ENCODE measurements at places on chromosomes 3 and 15.

DNA sequence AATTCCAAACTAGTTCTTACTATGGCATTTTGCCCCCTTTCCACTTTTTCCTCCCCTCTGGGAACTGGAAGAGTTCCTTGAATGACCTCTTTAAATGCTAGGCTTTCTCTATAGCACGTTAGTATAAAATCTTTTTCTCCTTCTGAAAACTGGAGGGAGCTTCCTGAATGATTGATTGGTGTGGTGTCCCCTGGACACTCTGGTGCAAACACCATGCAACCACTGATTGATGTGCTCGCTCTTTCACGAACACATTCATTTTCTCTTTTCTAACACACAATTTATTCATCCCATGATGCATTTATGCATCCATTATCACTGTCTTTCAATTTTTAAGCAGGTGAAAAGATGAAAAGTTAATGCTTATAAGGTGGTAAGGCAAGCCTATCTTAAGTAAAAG lies 159.1 kb upstream of the NANOGP8 start:
- DNase-seq = no peak

DNA sequence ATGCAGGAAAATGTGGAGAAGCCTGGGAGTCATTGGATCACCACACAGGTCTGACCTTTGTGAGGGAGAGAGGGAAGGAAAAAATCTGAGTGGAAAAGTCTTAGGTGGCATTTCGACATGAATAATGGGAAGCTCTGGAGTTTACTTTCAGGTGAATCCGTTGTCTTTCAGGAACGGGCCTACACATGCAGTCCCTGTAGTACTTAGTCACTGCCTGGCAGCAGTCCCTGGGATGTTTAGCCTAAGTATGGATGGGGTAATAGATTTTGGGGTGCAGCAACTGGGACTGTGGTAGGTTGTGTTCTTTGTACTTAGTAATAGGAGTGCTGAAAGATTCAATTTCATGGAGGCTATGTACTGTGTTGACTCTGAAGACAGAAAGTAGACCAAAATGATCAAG lies 227.5 kb upstream of the EPHA3 start:
- DNase-seq = no peak

GRCh38 chr3:14634763-14635400 lies 16.7 kb upstream of the CCDC174 start:
- DNase-seq = no peak

DNA sequence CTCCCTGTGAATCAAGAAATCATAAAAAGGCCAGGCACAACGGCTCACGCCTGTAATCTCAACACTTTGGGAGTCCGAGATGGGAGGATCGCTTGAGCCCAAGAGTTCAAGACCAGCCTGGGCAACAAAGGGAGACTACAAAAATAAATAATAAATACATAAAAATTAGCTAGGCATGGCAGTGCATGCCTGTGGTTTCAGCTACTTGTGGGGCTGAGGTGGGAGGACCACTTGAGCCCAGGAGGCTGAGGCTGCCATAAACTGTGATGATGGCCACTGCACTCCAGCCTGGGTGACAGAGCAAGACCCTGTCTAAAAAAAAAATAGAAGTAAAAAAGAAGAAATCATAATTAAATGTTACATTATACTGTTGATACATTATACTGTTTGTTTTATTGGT lies 28.0 kb upstream of the DCUN1D1 start:
- DNase-seq = no peak

- DNase-seq = no peak
These were observed 126.6 kb upstream of the ADAMTS9 start for GRCh38 chr3:64814351-64814750.
